ENCODE measurements at places on chromosomes 13 and 19.

DNA sequence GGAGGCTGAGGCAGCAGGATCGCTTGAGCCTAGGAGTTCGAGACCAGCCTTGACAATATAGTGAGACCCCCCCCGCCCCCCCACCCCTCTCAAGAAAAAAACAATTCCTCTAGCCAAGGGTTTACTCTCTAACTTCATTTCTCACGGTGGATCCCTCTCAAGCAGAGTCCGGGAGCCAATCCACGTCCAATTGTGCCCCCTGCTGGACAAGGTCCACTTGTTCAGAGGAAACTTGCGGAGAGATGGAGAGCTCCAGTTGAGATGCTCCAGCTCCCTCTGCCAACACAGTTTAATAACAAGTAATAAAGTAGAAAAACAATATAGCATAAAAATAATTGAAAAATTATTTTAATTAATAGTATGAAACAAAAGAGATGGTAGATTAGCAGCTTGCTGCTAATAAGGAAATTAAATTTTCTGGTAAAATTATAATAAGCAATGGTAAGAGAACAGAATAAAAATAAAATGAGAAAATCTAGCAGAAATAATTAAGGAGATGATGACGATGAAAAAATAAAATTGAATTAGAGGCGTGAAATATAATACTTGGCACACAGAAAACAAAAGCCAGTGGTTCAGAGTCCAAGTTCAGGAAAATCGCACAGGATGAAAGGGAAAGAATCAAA, 14.5 kb upstream of the SIGLEC14 start:
- peak; percentile 74 for DNase-seq

DNA sequence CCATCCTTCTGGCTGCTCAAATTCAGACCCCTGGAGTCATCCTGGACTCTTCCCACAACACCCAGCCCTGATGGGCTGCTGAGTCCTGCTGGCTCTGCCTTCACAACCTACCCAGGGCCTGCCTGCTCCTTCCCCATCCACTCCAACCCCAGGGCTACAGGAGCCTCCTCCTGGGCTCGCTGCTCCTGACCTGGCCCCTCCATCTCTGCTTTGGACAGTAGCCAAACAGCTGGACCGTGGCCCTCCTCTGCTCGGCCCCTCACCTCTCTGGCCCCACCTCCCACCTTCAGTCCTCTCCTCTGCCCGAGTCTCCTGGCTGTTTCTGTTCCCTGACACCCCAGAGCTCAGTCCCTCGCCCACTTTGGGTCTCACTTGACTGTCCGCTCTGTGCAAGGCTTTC, 66.7 kb downstream of the CEBPG start:
- no peak for DNase-seq

GRCh38 chr13:26590951-26591350, 33.5 kb downstream of the WASF3 start:
- no peak for DNase-seq

GRCh38 chr19:17020823-17021222, 5.8 kb downstream of the CPAMD8 start:
- no peak for DNase-seq

DNA sequence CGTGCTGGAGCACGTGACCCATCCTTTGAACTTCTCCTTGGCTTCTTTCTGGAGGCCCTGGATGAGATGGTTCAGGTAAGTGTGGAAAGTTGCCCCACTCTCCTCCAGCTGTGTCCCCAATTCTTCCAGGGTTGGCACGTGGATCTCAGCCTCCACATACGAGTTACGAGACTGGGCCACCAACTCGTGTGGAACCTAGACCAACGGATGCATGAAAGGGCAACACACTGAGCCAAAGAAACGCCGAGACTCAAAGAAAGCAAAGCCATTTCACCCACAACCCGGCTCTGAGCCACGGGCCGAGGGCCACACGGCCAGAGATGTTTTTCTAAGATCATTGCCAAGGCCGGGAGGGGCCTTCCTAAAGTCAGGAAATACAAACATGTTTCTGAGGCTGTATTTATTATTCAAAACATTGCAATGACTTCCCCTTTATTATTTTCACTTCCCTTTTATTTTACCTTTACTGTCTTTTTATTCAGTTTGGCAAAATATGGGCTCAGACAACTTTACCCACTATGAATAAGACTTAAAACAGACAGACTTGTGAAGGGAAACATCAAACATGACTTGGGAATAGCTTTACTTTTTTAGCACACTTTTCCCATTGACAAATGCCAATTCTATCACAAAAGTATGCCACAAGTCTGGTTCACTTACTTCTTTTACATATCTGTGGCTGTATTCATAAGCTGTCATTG, 94.6 kb downstream of the KL start:
- DNase-seq: no peak

DNA sequence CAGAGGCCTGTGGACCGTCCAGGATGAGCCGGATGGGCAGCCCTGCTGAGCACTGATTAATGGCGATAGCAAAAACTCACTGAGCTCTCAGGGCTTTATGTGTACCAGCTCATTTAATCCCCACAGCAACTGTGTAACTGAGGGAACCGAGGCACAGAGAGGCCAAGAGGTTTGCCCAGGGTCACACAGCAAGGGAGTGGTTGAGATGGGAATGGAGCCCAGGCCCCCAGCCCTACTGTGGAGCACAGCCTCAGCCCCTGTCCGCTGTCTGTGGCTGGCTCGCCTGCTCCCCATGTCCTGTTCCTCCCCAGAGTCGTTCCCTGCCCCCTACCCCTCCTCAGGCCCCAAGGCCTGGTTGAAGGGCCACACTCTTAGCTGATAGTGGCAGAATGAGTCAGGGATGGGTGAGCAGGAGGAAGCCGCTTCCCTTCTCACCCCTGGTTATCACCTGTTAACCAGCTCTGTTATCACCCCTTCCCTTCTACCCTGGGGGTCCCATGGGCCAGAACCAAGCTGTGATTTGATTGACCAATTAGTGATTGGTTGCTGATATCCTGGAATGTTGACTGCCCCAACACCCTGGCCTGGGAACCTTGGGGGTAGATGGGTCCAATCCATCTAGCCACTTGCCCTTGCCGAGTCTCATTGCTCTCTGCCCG, 21.2 kb downstream of the CAPN12 start:
- DNase-seq: no peak

GRCh38 chr19:34733266-34733745, 737 bp upstream of the ZNF181 start:
- peak; percentile 72 for DNase-seq

DNA sequence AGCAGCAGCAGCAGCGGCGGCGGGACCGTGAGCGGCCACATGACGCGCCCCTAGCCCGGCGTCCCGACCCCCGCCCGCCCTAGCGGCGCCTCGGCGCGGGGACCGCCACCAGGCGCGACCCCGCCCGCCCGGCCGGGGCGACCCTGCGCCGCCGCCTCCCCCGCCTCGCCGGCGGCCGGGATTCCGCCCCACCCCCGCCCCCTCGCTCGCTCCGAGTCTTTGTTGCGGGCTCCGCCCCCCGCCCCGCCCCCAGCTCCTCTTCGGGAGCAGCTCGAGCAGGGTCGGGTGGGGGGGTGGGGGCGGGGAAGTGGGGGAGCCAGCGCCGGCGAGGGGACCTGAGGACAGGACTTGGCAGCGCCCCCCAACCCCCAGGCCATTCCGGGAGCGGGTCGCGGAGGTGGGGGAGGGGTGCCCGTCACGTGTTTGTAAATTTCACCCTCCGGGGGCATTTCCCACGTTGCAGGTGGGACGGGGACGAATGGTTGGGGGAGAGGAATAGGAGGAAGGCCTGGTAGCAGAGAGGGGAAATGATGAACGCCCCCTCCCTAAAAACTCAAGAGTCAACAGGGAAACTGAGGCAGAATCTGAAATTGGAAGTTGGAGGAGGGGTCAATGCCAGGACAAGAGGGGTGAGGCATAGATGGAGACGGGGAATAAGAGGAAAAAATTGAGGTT, at the start of gene OLFM2:
TSS of gene OLFM2 (minus strand) at position 190 of the 675 bp plus-strand sequence. CDS start at position 41, 149 bp downstream.
- peak; percentile 89 for DNase-seq

DNA sequence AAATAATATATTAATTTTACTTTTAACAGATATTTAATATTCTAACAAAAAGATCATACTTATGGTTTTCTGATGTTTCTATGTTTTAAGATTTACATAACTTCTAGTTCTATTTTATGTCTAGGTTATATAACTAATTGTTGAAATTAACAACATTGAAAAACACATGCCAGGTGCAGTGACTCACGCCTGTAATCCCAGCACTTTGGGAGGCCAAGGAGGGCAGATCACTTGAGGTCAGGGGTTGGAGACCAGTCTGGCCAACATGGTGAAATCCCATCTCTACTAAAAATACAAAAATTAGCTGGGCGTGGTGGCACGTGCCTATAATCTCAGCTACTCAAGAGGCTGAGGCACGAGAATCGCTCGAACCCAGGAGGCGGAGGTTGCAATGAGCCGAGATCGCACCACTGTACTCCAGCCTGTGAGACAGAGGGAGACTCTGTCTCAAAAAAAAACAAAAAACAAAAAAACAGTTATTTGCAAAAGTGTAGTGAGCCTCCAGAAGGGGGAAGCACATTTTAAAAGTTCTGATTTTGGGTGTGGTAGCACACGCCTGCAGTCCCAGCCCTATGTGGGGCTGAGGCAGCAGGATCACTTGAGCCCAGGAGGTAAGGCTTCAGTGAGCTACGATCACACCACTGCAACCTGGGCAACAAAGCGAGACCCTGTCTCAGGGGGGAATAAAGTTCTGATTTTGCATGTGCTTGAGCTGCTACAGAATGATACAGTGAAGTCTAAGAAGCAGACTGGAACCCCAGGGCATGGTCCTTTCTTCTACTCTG, 18.7 kb downstream of the MIPEP start:
- DNase-seq: no peak

DNA sequence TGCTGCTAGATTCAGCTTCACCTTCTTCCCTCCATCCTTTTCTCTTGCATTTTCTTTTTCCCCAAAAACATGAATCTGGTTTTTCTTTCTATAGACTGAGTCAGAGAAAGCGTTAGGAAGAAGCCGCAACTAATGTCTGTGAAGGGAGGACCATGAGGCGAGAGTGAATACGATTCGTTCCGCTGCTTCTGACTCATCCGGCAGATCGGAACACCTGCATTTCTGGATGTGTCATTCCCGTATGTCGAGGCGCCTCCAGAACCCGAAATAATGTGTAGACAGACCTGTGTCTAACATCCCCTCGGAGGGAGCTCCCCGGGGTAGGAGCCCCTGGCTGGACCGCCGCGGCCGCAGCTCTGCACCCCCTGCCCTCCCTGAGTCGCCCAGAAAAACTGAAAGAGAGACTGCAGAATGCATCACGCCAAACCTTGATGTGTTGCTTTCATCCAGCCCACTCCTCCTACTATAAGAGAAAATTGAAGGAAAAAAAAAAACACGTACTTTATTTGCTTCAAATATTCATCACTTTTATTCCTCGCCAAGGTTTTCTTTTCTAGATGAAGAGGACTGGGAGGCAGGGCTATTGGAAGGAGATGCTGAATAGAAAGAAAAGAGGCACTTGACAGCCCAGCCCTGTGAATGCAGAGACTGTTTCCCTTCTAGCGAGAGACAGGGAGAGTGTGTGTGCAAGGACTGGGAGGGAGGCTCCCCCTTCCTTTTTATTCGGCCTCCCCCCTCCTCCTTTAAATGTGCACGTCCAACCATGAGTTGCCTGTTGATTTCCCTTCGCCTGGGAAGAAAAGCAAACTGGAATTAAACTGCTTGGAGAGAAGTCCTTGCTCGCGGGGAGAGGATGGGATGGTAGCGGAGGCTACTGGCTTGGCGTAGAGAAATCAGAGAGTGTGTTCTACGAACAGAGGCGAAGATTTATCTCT, 616 bp upstream of the PCDH17 start:
- peak; percentile 35 for DNase-seq

DNA sequence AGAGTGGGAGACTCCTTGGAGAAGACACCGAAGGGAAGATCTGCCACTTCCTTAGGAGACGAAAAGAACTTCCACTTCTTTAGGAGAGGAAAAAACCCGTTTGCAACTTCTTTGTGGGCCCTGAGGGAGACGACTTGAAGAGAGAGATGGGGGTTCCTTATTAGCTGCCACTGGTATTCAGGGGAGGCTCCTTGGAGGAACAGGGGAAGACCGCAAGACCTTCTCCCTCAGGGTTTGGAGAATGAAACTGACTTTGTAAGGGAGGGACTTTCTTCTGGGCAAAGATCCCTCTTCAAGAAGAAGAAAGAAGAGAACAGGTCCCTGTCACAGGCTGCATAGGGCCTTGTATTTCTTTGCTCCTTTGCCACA, 416 bp downstream of the BCKDHA start:
- DNase-seq: no peak

- no peak for DNase-seq
Measured at GRCh38 chr19:46036744-46037128, 4.1 kb downstream of the IGFL4 start.

DNA sequence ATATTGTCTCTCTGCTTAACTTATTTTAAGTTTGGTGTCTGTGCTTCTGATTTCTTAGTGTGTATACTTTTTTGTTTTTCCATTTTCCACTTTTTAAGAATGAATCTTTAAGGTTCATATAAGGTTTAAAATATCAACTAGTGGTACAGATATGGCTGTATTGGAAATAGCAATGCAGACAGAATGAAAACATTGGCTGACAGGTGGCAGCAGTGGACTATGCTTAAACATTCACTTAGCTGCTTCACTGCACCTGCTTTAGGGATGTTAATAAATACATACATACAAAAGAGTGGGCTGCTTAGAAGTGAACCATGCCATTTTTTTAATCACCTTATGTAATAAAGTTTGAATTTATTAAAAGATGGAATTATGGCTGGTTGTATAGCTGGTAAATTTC, 27.3 kb downstream of the TM9SF2 start:
- DNase-seq: no peak

- DNase-seq: no peak
Measured at GRCh38 chr13:98189841-98190505, 12.9 kb upstream of the RNF113B start.

- no peak for DNase-seq
Measured at GRCh38 chr13:34224877-34225276, 406.9 kb downstream of the RFC3 start.

DNA sequence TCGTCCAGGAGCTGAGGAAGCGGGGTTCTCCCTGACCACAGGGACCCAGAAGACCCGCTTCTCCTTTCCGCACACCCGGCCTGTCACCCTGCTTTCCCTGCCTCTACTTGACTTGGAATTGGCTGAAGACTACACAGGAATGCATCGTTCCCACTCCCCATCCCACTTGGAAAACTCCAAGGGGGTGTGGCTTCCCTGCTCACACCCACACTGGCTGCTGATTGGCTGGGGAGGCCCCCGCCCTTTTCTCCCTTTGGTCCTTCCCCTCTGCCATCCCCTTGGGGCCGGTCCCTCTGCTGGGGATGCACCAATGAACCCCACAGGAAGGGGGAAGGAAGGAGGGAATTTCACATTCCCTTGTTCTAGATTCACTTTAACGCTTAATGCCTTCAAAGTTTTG, 18.9 kb downstream of the VASP start:
- peak; percentile 94 for DNase-seq

DNA sequence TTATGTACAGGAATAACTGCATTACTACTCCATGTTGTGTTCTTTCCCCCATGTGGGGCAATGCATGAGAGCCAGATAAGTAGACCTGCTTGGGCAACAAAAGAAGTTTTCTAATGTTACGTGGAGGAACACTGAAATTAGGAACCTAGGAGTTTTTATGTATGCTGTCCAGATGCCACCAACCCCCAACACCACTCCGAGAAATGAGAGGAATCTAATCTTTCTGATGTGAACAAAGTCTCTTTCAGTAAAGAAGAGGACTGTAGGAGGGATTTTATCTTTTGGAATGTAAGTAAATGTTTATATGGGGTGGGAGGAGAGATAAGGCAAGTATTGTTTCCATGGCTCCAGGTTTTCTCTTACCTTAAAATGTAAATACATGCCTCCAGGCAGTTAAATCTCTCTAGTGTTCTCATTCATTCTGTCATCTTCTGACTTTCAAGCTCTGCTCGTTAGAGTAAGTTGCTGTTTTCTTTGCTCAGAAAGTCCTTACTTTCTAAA, 820.6 kb downstream of the PCDH17 start:
- no peak for DNase-seq

- no peak for DNase-seq
Measured at GRCh38 chr13:46620029-46620428, 67.1 kb downstream of the LRCH1 start.
